ENCODE measurements at places on chromosomes 5 and 9.

DNA sequence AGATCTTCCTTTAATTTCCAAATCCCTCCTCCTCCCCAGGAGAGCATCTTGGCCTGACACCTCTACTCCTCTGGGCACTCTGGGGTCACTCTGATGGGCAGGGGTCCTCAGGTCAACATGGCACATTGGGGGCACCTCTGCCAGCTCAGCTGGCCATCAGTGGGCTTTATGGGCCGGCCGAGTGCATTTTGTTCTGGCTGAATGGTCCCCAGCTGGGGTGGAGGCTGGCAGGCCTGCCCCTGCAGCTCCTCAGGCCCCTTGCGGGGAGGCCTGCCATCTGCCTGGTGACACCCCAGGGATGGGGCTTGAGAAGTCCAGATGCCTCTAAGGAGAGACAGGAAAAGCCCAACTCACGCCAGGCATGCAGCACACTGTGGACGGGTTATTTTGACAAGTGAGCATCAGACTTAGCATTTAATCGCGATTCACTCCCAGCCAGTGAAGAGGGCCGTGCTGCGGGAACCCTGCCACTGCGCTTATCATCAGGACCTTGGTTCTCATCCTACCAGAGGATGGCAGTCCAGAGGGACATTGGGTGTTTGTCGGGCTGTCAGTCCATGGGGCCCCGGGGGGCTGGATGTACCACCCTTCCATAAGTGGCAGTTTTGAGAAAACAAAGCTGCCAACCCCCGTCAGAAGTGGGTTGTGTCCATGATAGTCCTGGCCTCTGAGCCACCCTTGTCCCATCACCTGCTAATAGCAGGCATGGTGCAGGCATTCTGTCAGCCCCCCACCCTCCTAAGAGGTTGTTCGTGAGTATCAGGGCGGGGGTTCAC lies 21.7 kb downstream of the PHF2 start:
- DNase-seq: no peak

GRCh38 chr9:93636667-93637066 lies 60.3 kb downstream of the PHF2 start:
- DNase-seq: no peak

DNA sequence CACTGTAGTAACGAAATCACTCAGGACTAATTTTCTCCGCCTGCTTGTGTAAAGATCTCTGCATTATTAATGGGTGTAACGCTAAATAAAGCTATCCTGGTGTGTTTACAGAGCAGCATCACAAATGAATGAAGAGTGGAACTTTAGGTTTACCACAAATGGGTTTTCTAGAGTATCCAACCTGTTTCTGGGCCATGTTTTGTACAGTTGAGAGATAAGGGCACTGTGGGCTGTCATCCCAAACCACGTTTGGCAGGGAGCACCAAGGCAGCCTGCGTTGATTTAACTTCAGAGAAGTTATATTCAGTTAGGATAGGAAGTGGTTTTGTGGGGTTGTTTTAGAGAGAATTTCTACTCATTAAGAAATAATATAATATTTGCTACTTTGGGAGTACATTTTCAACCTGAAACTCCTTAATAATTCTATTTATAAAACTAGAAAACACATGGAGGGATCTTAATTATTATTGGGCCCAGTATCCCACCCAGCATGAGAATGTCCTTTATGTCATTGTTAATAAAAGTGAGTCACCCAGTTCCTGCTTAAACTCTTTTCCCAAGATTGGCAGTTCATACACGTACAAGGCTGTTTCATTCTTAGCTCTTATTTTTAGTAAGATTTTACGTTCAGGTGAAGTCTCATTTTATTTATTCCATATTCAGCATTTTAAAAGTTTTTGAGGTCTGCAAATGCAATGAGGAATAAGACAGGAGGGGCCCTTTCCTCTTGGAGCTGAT lies 8.0 kb downstream of the KCNN2 start:
- DNase-seq: no peak

- no peak for DNase-seq
These were observed 8.7 kb upstream of the QRFP start for GRCh38 chr9:130905125-130905901.

- DNase-seq: no peak
These were observed 380.8 kb upstream of the RFX3 start for GRCh38 chr9:3906437-3907213.

GRCh38 chr5:60959156-60959555 lies 14.2 kb downstream of the NDUFAF2 start:
- DNase-seq: no peak

DNA sequence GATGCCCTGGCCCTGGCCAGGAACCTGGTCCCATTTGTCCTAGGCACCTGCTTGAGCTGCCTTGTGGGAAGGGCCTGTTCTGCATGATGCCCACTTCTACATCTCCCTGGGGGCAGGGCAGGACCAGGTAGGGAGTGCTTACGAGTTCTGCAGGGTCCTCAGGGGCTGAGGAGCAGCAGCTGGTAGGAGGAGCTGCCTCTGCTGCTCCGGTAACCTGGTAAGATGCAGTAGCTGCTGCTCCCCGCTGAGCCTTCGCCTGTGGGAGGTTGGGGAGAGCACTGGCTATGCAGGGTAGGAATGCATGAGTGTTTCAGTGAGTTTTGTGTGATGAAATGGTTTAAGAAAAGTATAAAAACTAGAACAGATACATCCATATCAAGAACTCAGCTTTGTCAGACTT lies 13.6 kb downstream of the LRRC8A start:
- no peak for DNase-seq

DNA sequence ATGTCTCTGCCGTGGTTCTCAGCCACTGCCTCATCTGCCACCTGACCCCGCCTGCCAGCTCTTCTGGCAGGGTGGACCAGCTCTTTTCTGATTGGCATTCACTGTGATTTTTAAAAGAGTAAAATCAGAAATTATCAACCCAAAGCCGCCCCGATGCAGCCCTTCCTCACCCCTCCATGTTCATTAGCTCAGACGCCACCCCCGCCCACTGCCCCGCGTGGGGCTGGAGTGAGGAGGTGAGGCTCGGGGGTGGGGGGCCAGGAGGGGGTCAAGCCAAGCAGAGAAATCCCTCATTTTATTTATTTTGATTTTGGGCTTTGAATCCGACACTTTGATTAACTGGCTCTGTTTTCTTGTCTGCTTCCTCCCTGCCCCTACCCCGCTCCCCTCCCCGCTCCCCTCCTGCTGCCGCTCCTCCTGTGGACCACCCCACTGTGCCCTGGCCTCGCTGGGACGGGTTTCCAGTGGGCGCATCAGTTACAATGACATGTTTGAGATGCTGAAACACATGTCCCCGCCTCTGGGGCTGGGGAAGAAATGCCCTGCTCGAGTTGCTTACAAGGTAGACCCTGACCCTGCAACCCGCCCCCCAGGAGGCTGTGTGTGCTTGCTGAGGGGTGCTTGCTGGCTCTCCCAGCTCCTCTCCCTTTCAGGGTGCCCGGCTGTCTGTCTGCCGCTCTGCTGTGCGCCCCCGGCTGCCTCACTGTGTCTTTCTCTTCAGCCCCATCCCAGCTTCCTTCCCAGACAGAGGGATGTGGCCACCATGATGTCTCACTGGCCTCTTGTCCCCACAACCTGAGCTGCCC lies 224.9 kb downstream of the CACNA1B start:
- no peak for DNase-seq

GRCh38 chr5:142319105-142319504 lies 5.7 kb downstream of the SPRY4 start:
- DNase-seq: no peak

DNA sequence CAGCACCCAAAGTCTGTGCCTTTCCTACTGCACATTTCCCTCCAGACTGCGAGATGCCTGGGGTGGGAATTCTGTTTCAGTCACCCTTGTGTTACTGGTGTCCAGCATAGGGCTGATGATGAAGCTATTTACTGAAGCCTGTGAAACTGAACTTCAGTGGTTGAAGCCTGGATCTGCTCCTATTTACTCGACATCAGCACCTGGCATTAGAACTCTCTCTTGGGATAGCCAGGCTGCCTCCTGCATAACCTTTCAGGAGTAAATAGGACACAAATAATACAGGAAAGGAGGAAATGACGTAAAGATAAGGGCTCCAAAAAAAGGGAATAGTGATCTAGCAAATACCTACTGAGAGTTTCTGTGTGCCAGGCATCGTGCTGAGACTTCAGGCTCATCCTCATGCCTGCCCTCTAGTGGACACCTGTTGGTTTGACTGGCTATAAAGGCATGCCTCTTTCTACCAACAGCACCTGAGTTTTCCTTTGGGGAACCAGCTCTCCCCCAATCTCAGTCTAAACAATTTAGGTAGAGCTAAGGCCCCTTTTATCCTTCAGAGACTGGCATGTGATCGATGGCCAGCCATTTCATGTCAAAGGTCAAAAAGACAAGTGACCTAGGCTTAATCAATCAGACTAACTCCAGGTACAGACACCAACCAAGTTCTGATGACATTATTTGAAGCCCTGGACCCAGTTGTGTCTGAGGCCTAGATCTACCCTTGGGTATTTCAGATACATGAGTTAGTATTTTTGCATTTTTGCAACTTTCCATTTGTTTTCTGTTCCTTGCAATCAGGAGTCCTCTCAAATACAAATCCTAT lies 192.1 kb upstream of the TRIM32 start:
- no peak for DNase-seq

- DNase-seq: no peak
These were observed 78.9 kb downstream of the ABCA1 start for GRCh38 chr9:104849023-104849422.

DNA sequence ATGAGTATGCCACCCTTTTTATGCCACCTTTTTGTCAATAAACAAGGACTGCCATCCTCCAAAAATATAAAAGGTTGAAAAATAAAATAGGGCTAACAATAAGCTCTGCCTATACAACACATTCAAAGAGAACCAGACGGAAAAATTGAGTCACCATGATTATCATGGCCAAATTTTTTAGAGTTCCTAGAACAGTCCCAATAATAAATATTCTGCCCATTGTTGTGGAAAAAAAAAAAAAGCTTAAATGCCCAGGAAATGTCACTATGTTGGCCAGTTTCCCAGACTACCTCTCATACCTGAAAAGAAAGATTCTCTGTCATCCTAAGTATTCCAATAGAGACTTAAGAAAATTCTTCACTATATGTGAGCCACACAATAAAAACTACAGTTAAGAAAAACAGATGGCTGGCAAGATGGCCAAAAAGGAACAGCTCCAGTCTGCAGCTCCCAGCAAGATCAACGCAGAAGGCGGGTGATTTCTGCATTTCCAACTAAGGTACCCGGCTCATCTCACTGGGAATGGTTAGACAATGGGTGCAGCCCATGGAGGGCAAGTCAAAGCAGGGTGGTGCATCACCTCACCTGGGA lies 149.0 kb downstream of the TMEM161B start:
- DNase-seq: no peak

All from neural crest cell (in vitro differentiated cells).